ENCODE measurements at places on chromosomes 7 and 10.

DNA sequence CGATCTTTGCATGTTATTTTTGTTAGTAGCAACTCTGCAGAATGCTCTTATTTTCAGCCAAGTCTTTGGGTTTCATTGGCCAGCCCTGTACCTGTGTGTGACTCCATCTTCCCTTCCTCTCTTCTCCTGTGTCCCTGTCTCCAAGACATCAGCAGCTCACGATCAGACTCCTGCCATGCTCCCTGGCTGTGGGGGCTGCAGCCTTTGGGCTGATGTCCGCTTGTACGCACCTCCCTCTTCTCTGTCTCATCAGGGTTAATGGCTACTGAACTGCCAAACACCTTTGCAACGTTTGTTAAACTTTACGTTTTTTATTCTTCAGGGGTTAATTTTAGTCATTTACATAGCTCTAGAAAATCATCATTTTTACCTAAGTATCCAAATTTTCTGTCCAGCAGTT, 103.5 kb upstream of the RET start:
- DNase-seq = no peak

DNA sequence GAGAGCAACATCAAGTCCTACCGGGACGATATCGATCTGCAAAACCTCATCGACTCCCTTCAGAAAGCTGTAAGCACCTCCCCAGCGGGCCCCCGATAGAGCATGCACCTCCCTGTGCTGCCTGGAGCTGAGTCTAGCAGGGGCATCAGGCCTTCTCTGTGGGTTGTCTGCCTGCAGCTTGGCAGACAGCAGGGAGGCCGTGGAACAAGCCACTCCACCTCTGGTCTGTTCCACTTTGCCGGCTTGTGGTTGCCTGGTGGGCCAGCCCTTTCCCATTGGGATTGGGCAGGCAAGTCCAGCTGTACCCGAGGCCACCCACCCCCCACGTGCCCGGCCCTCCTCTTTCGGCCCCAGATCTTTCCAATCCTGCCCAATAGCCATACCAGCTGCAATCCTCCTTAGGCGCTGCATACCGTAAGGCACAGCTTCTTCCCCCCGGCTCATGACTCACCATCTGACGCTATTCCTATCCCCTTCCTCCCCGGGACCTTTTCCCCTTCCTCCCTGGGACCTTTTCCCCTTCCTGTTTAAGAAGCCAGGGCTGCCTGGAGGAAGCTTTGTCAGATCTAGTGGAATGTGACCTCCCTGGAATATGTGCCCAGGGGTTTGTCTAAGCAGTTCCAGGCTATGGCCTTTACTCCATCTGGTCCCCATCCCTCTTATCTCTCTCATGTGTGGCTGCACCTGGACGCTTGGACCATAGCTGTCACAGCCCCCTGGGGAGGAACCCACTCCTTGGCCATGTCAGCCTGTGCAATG, 28.1 kb upstream of the SH2D4B start:
- no peak for DNase-seq

GRCh38 chr10:28971764-28972163, 294.4 kb downstream of the BAMBI start:
- no peak for DNase-seq

DNA sequence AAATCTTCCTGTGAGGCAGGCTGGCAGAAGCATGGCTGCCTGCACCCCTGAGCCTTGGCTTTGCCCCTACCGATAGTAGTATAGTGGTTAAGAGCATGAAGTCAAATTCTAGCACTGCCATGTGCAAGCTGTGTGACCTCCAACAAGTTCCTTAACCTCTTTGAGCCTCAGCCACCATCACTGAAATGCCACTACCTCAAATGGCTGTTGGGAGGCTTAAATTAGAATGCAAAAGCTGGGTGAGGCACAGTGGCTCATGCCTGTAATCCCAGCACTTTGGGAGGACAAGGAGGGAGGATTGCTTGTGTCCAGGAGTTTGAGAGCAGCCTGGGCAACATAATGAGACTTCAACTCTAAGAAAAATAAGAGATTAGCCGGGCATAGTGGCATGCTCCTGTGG, 8.4 kb downstream of the SFRP5 start:
- no peak for DNase-seq

- no peak for DNase-seq
These were observed 1200.3 kb upstream of the LRRN3 start for GRCh38 chr7:109890622-109891021.

- no peak for DNase-seq
These were observed 209.5 kb downstream of the HERPUD2 start for GRCh38 chr7:35485436-35485835.

- DNase-seq = no peak
These were observed 593.3 kb downstream of the CCSER2 start for GRCh38 chr10:84921701-84922100.

DNA sequence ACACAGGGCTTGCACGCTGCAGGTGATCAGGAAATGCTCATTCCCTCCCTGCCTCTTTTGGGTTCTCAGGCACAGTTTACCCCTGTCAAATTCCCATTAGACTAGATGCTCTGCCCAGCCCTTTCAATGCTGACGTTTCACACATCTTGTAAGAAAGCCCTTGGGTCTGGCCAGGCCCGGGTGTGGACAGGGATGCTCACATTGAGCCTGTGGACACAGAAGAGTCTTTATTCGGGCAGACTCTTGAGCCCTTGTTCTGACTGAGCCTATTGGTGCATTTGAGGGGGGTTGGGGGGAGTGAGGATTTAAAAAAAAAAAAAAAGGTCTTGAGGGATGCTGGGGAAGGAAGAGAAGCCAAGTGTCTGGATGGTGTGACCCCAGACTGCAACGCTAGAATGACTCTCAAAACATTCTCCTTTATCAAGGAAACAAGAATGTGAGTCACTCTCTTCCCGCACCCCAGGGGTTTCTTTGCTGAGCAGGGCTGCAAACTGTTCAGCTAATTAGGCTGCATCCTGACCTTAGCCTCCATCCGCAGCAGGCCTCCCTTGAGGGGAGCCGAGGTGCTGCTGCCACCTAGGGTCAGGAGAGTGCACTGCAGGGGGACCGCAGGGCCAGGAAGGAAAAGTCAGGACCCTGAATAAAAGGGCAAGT, 53.6 kb upstream of the TMEM72 start:
- peak; percentile 62 for DNase-seq

- no peak for DNase-seq
These were observed 21.5 kb downstream of the POLL start for GRCh38 chr10:101566333-101567164.

DNA sequence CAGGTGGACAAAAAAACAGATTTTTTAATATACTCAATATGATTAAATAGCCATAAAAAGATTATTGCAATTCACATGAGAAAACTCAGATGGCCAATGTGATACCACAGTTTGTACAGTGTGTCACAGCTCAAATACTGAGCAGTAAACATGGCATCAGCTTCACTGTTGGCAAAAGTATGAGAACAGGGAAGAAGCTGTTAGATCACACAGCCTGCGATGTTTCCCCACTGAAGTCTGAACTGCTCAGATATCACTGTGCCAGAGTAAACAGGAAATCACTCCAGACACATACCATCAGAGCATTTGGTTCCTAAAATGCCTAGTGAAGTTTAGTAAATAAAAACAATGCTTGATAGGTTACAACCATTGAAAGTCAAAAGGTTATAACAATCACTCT, 347.8 kb downstream of the ETV1 start:
- DNase-seq = no peak

DNA sequence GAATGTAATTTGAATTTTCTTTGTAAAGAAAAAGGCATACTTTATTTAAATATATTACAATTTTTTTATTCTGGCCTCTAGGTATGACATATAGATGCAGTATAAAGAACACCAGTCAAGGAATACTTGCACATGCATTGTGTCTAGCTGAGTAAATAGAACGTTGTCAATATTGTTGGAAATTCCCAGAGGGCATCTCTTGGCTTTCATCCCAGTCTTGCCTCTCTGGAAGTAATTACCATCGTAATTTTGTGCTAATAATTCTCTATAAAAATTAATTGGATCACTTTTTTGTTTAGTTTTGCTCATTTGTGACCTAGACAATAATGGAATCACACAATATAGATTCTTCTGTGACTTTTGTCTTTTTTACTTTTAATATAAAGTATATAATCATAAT, 1052.3 kb upstream of the CELF2 start:
- DNase-seq = no peak

- DNase-seq = no peak
These were observed 124.9 kb upstream of the TCERG1L start for GRCh38 chr10:131436458-131436857.

GRCh38 chr10:14731875-14732512, 42.7 kb downstream of the FAM107B start:
- no peak for DNase-seq

GRCh38 chr7:105756367-105756766, 120.0 kb downstream of the ATXN7L1 start:
- DNase-seq = no peak

Data from stimulated activated CD4-positive, alpha-beta T cell treated with anti-CD3 and anti-CD28 coated beads, Interleukin-4, amount 100 ng/mL, for 24 hours (primary cell).